Kidney (tissue), 22 donors: ENCODE measurements at places on chromosomes 7 and 10. TPM values are rescaled to one million over a fixed set of nuclear protein-coding genes. Genes with fewer than 3 reads are reported as not detected.

- DNase-seq: no peak
Measured at GRCh38 chr7:13904689-13905088, 84.8 kb downstream of the ETV1 start.

DNA sequence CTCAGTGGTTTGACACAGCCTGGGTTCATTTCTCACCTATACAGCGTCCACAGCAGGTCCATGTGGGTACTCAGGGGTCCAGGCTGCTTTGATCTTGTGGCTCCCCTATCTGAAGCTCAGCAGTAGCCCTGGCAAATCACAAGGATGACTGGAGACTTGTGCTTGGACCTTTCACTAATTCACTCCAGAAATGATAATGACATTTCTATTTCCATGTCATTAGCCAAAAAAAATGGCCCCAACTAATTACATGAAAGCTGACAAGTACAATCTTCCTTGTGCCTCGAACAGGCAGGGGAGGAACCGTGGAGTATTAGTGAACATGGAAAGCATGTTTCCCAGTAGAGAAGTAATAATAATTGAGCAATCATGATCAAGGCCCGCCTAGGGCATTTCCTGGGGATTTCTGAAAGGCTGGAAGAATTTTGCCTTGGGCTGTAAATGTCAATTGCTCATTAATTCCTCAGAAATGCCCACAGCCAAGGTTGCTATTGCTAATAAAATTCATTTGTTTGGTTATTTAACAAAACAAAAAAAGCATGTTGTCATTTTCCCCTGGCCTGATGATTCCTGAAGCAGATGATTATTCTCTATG is 586.1 kb downstream of the SDK1 start:
- no peak for DNase-seq

The ARPC1A gene
- total RNA-seq: 119 TPM

GRCh38 chr7:37833107-37833817 is 15.1 kb upstream of the NME8 start:
- peak; percentile 60 for DNase-seq
